Activated CD4-positive, alpha-beta T cell treated with anti-CD3 and anti-CD28 coated beads, Interleukin-2, amount 10 ng/mL, durations not matched to agents 7 days and 5 days (primary cell): ENCODE measurements at places on chromosomes 16 and 17. TPM values are rescaled to one million over a fixed set of nuclear protein-coding genes. Genes with fewer than 3 reads are reported as not detected.

- peak within 1 kb of the TSS; percentile 76 for H3K27ac ChIP-seq
- peak within 1 kb of the TSS; percentile 74 for H3K4me3 ChIP-seq
- DNase-seq: no peak
- no peaks in the 10 kb centered on the region for H3K27me3 ChIP-seq
- peaks cover 17% of the 10 kb centered on the region for H3K36me3 ChIP-seq
- peaks cover 30% of the 10 kb centered on the region for H3K4me1 ChIP-seq
These were observed at the start of gene RAC3 for GRCh38 chr17:82031303-82031884. Gene RAC3 (plus strand): TSS chr17:82031678. CDS start chr17:82031762, 84 bp downstream.

GRCh38 chr17:77646046-77646430 is 312.5 kb upstream of the TNRC6C start:
- peaks cover 4% of the 10 kb centered on the region for H3K27me3 ChIP-seq
- H3K4me1 ChIP-seq: peaks cover 41% of the 10 kb centered on the region
- peak overlapping the region; percentile 95 for H3K27ac ChIP-seq
- H3K36me3 ChIP-seq: peaks cover 3% of the 10 kb centered on the region
- no peak for DNase-seq

Gene KRTAP29-1
- not detected for total RNA-seq

- no peak overlapping the region for H3K27ac ChIP-seq
- no peak overlapping the region for H3K4me3 ChIP-seq
- DNase-seq: no peak
- peaks cover 9% of the 10 kb centered on the region for H3K36me3 ChIP-seq
- H3K4me1 ChIP-seq: peaks cover 23% of the 10 kb centered on the region
- no peaks in the 10 kb centered on the region for H3K27me3 ChIP-seq
These were observed 4.7 kb upstream of the FLCN start for GRCh38 chr17:17241656-17242055.

DNA sequence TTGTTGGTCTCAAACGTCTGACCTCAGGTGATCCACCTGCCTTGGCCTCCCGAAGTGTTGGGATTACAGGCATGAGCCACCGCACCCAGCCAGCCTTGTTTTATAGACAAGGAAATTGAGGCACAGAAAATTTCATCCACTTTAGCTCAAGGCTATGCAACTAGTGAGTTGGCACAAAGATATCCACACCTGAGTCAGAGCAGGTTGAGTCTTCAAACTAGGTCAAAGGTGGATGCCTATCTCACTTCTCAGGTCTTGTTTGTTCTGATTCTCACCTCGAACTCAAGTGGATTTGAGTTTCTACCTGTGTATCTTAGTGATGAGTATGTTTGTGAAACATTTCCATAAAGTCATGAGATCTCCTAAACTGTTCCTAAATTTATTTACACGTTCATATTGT is 35.6 kb upstream of the GAS7 start:
- no peaks in the 10 kb centered on the region for H3K36me3 ChIP-seq
- H3K27ac ChIP-seq: no peak overlapping the region
- H3K4me3 ChIP-seq: no peak overlapping the region
- no peaks in the 10 kb centered on the region for H3K4me1 ChIP-seq

Gene BEAN1
- total RNA-seq: not detected

DNA sequence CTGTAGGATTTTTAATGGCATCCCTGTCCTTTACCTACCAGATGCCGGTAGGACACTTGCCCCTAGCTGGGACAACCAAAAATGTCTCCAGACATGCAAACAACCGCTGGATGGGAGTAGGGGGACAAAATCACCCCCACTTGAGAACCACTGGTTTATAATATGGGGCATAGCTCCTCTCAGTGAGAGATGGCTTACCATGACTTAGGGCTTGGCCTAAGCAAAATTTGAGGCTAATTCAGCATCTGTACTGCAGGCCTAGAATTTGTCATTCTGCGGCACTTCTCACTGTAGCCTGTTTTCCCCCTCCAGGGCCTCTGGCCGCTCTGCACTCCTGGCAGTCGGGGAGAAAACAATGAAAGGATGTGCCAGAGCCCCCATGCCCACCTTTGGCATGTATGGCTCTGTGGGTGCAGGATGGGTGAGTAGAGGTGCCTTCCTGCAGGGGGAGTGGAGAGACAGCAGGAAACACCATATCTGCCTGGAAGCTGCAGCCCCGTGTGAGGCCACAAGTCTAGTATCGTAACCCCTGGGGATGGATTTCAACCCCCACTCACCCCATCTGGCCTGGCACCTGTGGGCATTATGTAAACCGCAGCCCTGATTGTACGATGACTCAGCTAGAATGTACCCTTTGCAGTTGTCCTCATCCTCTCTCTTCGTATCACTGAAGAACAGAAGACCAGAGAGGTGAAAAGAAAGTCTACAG is 268.1 kb downstream of the SOX9 start:
- no peaks in the 10 kb centered on the region for H3K27me3 ChIP-seq
- no peaks in the 10 kb centered on the region for H3K36me3 ChIP-seq
- H3K4me3 ChIP-seq: no peak overlapping the region
- DNase-seq: no peak
- H3K4me1 ChIP-seq: no peaks in the 10 kb centered on the region
- H3K27ac ChIP-seq: no peak overlapping the region

- H3K36me3 ChIP-seq: peaks cover 40% of the 10 kb centered on the region
- H3K27ac ChIP-seq: peak overlapping the region; percentile 93
- H3K4me3 ChIP-seq: peak overlapping the region; percentile 56
- no peak for DNase-seq
- H3K27me3 ChIP-seq: no peaks in the 10 kb centered on the region
These were observed 29.4 kb upstream of the NUDT16L1 start for GRCh38 chr16:4663777-4664465.

GRCh38 chr17:42311240-42312034 is 23.1 kb downstream of the STAT5A start:
- H3K27ac ChIP-seq: peak overlapping the region; percentile 85

Gene THAP11
- 41.7 TPM for total RNA-seq

DNA sequence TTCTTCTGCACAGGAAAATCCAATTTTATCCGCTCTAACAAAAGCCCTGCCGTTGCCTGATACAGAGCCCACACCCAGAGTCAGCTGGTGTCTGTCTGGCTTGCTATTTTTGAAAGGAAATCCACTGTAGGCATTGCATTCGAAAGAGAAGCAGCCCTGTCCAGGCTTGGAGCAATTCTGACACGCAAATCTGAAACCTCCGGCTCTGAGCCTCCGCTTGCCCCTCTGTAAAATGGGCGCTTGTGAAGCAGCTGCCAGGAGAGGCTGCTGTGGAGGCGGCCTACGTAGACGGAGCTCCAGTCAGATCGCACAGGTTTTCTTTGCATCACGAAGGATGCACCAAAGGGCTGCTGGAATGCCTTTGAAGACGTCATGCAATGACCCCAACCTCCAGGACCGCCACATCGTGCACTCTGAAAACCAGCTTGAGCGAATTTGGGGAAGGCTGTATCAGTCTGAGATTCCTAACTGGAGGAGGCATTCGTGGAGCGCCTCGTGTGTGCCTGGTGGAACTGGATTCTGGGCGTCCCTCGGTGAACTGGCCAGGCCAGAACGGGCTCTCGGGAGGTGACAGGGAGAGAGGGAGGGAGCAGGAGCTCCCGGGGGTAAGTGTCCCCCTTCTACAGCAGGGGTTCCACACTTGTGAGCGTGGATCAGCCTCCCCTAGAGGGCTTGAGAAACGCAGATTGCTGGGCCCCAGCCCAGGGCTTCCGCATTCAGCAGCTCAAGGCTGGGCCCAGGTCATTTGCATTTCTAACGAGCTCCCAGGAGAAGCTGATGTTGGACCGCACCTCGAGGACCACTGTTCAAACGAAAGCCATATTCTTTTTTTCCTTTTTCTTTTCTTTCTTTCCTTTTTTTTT is 215.5 kb downstream of the MRTFB start:
- H3K4me3 ChIP-seq: peak overlapping the region; percentile 85
- peaks cover 25% of the 10 kb centered on the region for H3K4me1 ChIP-seq
- H3K27ac ChIP-seq: peak overlapping the region; percentile 68
- DNase-seq: peak; percentile 30
- peaks cover 4% of the 10 kb centered on the region for H3K36me3 ChIP-seq

DNA sequence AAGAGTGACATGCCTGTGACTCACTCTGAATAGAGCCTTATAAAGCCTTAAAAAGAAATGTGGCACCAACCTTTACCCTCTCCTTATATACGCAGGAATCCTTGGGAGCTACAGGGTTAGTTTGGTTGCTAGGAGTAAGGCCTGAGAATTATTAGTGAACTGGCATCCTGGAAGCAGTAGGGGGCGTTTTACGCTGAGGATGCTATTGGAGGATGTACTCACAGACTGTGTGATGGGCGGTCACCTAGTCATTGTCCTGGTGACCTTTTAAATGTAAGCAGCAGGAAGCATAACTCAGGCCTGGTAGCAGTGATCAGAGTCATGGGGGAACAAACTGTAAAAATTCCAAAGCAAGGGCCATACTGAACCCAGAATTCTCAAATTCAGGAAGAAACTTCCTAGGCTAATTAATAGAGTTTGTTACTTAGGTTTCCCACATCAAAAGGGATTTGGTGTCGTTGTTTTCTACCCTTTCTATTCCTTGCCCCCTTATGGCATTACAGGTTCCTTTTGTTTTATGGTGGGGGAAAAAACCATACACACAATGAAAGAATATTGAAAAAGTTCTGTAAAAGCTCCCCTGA is 153.8 kb downstream of the SNX11 start:
- no peaks in the 10 kb centered on the region for H3K27me3 ChIP-seq
- H3K27ac ChIP-seq: no peak overlapping the region
- peaks cover 6% of the 10 kb centered on the region for H3K36me3 ChIP-seq

Gene AIPL1
- not detected for total RNA-seq

Gene RFWD3
- total RNA-seq: 115 TPM
